ENCODE measurements at places on chromosomes 1 and 21.

- DNase-seq: no peak
These were observed 64.2 kb downstream of the PIK3CD start for GRCh38 chr1:9715536-9716226.

DNA sequence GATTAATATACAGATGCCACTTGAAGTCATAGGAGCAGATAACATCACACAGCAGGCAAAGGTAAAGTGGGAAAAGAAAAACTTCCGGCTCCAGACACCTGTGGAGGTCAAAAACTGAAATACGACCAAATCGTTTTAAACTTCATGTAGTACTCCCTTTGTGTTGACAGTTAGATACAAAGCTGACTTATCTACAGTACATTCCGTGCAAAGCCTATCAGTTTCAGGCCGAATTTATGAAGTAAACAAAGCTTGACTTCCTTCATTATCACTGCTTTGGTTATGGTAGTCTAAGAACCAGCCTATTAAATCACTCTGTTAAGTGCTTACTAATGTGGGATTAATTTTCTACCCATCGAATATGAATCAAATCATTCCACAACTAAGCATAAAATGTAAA lies 156.3 kb downstream of the SMYD3 start:
- no peak for DNase-seq

DNA sequence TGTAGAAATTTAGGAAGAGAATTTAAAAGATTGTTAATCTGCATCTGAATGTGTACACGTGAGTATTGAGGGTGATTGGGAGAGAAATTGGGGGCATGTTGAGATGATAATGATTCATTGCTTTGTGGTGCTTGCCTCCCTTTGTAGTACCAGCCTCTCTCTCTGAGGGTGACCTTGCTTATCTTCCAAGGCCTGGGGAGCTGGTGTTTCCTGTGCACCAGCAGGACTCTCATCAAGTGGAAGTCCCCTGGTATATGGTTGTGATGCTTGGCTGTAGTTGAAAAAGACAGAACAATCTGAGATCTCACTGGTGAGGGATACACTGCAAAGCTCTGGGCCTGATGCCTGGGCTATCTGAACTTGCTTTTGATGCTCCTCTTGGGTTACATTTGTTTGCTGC lies 4.0 kb downstream of the TCHHL1 start:
- no peak for DNase-seq

DNA sequence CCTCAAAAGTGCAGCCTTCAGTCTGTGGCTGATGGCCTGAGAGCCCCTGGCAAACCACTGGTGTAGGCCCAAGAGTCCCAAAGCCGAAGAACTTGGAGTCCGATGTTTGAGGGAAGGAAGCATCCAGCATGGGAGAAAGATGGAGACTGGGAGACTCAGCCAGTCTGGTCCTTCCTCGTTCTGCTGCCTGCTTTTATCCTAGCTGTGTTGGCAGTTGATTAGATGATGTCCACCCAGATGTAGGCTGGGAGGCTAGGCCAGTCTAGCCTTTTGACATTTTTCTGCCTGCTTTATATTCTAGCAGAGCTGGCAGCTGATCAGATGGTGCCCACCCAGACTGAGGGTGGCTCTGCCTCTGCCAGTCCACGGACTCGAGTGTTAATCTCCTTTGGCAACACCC lies 1.1 kb upstream of the LYPD8 start:
- no peak for DNase-seq

DNA sequence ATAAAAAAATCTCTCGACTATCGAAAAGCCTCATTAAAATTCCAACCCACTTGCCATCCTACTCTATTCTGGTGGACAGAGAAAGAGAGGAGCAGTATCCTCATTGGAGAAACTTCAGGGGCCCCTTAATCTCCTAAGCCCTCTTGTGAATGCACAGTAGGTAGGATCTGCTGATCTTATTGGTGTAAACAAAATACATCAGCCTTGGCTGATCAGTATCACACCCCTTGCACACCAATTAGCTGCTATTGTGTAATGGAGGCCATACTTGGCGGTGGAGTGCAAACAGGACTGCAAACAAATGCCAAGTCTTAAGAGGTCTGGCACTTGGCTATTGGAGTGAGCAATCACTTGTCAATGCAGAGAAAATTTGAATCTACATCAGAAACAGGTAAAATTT lies 15.7 kb downstream of the VCAM1 start:
- no peak for DNase-seq

DNA sequence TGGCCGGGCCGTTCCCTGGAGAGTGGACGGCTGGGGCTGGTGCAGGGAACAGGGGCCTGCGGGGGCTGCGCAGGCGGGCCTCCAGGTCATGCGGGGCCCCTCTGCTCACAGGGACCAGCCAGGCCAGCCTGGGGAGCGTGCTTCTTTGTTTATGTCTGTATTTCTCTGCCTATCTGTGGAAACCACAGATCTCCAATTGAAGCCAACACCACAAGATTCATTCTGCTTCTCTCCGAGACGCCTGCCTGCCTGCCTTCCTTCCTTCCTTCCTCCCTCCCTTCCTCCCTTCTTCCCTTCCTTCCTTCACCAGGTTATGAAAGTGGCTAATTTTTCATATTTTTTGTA lies 39.9 kb upstream of the HMGN1 start:
- DNase-seq: no peak

GRCh38 chr1:185929776-185930175 lies 195.6 kb downstream of the HMCN1 start:
- DNase-seq: no peak

DNA sequence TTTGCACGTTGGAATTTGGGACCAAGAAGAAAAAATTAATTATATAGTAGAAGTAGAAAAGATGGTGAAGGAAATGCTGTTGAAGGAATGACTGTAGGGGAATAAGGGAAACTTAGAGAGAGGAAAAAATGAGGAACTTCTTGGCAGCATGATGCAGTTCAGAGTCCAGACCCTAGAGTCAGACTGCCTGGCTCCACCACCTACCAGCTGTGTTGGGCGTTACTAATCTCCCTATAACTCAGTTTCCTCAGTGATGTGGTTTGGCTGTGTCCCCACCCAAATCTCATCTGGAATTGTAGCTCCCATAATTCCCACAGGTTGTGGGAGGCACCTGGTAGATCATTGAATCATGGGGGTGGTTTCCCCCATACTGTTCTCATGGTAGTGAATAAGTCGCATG lies 1.3 kb upstream of the SELP start:
- no peak for DNase-seq

- DNase-seq: no peak
These were observed 24.9 kb downstream of the SETD4 start for GRCh38 chr21:36035381-36035791.

DNA sequence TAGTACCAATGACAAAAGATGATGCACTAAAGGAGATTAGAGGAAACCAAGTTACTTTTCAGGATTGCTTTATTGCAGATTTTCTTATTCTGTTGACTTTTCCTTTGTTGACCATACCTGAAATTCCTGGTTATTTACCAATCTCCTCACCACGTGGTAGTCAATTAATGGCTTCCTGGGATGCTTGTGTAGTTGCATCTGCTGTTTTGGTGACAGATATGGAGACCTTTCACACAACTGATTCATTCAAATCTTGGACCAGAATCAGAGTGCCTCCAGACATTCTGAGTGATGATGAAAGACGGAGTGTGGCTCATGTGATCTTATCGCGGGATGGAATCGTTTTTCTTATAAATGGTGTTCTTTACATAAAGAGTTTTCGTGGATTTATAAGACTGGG lies 91.3 kb downstream of the CATSPERE start:
- no peak for DNase-seq

DNA sequence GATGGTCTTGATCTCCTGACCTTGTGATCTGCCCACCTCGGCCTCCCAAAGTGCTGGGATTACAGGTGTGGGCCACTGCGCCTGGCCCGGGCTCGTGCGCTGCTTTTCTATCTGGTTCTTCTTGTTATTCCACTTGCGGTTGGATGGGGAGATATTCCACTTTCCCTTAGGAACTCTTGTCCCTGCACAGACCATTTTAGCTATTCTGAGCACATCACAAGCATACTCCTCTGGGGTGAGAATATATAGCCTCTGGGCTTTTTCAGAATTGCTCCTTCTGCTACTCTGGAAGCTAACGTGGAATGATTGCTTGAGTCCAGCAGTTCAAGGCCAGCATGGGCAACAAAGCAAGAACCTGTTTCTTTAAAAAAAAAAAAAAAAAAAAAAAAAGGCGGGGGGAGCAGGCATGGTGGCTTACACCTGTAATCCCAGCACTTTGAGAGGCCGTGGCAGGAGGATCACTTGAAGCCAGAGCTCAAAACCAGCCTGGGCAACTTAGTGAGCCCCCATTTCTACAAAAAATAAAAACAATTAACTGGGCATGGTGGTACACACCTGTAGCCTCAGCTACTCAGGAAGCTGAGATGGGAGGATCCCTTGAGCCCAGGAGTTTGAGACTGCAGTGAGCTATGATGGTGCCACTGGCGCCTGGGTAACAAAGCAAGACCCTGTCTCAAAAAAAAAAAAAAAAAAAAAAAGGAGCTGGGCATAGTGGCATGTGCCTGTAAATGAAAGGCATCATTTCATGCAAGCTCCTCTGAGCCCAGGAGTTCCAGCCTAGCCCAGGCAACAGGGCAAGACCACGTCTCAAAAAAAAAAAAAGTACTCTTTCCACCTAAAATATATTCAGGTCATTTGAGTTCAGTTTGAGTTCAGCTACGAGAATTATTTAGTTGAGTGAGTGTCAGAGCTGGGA lies 11.8 kb upstream of the PGD start:
- no peak for DNase-seq

- DNase-seq: no peak
These were observed 6.2 kb downstream of the SPRR4 start for GRCh38 chr1:152976688-152977087.
